CD14-positive monocyte (primary cell): ENCODE measurements at places on chromosomes 1 and 21.

DNA sequence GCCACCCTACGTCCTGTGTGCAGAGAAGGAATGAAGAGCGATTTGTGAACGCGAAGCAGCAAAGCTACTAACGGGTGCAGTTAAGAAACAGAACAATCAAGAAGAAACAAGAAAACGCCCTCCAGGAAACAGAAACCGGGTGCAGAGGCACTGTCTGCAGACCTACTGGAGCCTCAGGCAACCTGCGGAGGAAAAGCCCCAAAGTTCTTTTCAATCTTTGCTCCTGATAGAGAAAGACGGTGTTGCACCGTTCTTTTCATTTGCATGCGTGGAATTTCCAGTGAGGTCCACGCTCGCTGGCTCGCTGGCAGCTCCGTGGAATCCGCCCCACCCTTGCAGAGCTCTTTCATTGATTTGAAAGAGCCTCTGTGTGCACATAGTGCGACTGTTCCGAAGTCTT is 37.0 kb upstream of the PDE9A start:
- DNase-seq = no peak

DNA sequence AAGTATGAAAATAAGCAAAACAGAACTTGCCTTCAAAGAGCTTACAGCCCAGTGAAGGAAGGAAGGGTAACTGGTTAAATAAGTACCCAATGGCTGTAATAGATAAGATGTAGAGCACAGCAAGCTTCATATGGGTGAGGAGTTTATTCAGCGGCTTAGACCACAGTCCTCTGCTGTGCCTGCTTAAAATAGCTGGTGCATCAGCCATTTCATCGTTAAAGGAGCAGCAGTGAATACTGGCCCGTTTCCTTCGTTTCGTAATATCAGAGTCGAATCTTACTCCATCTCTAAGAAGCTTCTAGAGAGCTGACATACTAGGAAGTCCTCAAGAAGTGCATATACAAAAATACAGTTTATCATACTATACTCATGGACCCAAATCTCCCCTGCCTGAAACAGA is 286.5 kb downstream of the NFIA start:
- DNase-seq = no peak

GRCh38 chr1:64721135-64721534 is 23.7 kb upstream of the RAVER2 start:
- DNase-seq = no peak

- DNase-seq = no peak
Measured at GRCh38 chr21:29230551-29231261, 68.0 kb upstream of the BACH1 start.

DNA sequence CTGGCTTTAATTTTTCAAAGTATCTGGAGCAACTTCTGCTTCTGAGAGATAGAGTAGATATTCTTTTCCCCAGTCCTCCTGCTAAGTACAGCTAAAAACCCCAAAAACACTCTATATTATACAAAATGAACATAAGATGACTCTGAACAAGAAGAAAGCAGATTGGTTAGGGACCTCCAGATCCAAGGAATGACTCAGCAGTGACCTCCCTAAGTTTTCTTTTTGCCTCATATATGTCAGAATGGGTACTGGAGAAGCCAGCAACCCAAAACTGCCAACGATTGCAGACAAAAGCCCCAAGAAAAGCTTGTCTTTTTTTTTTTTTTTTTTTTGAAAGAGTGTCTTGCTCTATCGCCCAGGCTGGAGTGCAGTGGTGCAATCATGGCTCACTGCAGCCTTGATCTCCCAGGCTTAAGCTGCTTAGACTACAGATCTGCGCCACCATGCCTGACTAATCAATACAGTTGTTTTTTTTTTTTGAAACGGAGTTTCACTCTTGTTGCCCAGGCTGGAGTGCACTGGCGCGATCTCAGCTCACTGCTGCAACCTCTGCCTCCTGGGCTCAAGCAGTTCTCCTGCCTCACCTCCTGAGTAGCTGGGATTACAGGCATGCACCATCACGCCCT is 22.7 kb downstream of the NDUFS5 start:
- DNase-seq = no peak

GRCh38 chr1:160885042-160885441 is at the start of gene ITLN1:
Gene ITLN1 (minus strand): TSS chr1:160885180. CDS start chr1:160884877, 303 bp downstream.
- DNase-seq = no peak

DNA sequence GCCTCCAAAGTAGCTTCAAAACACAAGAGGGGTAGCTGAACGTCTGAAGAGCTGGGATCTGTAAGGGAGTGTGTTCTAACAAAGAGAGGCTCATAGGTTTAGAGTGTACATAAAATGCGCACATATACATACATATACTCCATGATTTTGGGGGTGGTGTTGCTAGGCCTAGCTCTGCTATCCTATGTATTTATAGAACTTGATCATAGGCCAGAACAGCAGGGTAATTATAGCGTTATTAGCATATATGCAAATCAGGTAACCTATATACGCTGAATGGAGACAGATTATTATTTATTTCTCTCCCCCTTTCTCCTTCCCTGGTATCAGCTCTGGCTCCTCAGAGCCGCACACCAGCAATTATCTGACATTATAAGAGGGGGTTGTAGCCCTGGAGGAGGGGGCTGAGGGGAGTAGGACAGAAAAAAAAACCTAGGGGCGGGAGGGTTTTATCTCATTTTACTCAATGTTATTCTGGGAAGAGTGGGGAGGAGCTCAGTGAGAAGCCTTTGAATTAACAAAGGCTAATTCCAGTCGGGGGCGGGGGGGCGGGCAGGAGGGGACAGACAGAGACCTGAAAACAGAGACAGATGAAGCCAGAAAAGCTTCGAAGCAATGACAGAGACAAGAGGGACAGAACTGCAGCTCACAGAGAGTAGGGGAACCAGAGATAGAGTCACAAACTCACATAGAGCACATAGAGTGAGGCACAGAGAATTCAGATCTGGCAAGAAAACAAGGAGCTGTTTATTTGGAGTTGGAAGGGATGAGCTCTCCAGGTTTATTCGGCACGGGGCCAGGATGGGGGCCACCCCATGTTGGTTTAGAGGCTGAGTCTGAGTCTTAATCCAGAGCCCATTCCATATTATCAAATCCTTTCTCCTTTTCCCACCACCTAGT is 63.0 kb downstream of the RHBG start:
- no peak for DNase-seq

DNA sequence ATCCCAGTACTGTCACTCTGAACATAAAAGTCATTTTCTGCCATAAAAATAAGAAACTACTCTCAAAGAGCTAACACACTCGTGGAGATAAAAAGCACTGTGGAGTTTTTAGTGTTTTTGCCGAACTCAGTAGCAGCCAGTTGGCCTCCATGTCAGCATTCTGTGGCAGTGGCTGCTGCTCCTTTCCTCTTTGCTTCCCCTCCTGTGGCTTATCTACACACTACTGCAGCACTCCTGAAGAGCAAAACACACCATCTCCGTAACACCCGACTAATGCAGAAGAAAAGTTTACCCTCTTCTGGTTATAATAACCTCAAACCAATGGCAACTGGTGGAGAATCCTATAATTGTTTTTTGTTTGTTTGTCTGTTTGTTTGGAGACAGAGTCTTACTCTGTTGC is 44.9 kb downstream of the RAB3GAP2 start:
- DNase-seq = no peak

GRCh38 chr1:13554798-13555197 is 28.8 kb upstream of the PDPN start:
- no peak for DNase-seq

DNA sequence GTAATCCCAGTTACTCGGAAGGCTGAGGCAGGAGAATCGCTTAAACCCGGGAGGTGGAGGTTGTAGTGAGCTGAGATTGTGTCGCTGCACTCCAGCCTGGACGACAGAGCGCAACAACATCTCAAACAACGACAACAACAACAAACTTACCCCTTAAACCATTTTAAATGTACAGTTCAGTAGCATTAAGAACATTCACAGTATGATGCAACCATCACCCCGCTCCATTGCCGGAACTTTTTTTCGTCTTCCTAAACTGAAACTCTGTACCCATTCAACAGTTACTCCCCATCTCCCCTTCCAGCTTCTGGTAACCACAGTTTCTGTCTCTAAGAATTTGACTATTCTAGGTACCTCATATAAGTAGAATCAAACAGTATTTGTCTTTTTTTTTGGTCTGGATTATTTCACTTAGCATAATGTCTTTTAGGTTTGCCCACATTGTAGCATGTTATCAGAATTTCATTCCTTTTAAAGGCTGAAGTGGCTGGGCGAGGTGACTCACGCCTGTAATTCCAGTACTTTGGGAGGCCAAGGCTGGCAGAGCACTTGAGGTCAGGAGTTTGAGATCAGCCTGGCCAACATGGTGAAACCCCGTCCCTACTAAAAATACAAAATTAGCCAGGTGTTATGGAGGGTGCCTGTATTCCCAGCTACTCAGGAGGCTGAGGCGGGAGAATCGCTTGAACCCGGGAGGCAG is 19.6 kb downstream of the CA6 start:
- no peak for DNase-seq

DNA sequence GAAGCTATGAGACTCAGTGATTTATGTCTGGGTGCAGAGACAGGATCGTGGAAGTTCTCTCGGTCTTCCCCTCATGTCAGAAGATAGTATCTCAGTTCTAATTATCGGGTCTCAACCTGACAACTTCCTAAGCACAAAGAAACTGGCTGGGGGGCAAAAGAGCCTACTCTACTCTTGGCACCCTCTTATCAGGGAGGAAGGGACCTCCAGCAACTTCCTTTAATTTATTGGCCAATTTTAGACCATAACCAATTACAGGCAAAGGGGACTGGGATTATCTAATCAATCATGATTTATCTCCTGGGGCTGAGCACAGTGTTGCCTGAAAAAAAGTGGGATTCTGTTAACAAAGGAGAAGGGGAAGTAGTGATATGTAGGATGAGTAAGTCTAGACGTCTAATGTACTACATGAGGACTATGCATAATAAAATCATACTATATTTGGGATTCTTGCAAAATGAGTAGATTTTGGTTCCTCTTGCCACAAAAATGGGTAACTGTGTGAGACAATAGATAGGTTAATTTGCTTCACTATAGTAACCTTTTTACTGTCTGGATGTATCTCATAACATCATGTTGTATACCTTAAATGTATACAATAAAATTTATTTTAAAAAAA is 98.8 kb downstream of the ZFYVE9 start:
- peak; percentile 8 for DNase-seq

DNA sequence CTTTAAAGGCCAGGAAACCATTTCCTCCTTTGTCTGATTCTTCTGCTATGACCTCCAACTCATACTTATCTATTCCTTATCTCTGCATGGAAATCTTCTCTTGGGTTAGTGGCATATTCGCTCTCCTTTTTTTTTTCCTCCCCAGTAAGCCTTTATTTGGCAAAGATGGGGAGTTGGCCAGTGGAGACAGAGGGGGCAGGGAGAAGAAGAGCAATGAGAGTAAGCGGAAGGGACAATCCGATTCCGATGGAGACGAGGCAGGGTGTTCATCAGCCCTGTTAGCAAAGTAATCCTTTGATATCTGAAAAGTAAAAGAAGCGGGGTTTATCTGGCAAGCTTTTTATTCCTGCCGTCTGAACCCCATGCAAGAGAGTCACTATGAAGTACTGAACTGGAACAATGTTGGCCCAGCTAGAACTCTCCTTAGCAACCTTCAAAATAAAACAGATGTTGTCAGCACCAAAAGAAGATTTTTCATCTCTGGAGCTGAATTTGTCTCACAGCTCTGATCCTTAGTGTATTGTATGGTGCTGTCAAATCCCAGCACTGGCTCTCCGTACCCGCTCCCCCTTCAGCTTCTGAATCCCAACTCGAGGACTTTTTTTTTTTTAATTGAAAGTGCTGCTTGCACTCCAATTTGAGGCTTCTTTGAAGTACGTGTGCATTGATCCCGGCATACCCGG is 40.9 kb downstream of the PTGFRN start:
- no peak for DNase-seq

DNA sequence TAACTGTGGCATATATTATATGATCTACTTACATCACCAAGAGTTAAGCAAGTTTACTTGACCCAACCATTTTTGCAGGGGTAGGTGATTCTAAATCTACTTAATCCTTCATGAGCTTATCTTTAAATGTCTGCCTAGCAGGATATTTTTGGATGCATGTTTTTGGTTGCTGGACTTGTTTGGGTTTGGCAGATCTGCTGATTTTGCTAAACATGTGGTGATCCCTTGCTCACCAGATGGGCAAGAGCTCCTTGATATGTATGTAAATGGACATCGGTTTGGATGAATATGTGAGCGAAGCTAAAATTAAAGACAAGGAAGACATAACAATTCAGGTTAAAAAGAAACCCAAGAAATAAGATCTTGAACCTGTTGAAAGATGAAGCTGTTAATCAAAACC is 36.7 kb downstream of the FMN2 start:
- no peak for DNase-seq

DNA sequence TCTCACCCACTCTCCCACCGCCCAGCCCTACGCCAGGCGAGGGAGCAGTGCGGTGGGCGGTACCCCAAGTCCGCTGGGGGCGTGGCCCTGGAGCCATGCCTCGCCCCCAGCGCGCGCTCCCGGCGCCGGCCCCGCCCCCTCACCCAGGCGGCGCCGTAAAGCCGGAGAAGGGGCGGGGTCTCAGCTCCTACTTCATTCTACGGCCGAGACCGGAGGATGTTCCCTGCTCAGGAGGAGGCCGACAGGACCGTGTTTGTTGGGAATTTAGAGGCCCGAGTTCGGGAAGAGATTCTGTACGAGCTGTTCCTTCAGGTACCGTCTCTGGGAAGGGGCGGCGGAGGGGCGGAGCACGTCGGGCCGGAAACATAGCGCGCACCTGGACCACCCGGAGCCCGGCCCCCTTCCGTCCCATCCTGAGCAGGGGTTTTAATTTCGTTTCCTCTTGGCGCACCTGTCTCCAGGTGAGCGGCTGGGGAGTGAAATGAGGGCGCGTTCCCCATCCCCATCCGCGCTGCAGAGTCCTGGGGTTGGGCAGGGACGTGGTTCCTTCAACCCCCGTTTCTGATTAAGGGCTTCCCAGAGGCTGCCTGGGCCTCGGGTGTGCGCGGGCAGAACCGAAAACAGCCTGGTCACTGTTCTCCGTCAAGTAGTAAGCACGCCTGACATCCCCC is at the start of gene RBM11:
RBM11 (plus strand) TSS at position 187 of the 671 bp plus-strand sequence; CDS start at position 217, 30 bp downstream.
- DNase-seq = peak; percentile 43

- no peak for DNase-seq
Measured at GRCh38 chr1:30881319-30882181, 27.0 kb downstream of the SDC3 start.

- DNase-seq = no peak
Measured at GRCh38 chr1:113370868-113371267, 19.4 kb upstream of the MAGI3 start.

DNA sequence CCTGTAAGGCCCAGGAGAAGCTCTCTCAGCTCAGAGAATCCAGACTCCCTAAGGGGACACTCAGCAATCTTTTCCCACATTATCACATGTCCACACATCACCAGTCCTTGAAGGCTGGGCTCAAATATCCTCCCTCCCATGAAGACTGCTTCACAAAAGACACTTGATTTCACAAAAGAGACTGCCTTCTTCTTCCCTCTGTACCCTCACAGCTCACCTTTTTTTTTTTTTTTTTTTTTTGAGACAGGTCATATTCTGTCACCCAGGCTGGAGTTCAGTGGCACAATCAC is 1.5 kb downstream of the CD58 start:
- DNase-seq = no peak

- no peak for DNase-seq
Measured at GRCh38 chr1:88503646-88504045, 180.4 kb upstream of the PKN2 start.
